ENCODE measurements at places on chromosomes 3 and 15.

- DNase-seq = no peak
Observed at GRCh38 chr15:72486144-72486543, 12.0 kb downstream of the ARIH1 start.

DNA sequence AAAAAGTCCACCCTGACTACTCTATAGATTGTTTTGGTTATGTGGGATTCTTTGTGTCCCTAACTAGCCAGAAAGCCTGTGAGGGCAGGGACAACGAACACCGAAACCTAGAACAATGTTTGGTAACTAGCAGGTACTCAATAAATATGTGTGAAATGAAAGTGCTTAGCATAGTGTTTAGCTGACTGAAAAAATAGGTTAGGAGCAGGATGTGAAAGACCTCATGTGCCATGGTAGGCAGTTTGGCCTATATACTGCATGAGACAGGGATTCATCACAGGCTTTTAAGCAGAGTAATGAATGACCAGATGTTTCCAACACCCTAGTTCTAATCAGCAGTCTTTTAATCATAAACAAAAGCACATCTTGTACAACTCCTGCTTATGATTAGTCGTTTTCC, 64.2 kb downstream of the MYO5A start:
- DNase-seq = no peak

DNA sequence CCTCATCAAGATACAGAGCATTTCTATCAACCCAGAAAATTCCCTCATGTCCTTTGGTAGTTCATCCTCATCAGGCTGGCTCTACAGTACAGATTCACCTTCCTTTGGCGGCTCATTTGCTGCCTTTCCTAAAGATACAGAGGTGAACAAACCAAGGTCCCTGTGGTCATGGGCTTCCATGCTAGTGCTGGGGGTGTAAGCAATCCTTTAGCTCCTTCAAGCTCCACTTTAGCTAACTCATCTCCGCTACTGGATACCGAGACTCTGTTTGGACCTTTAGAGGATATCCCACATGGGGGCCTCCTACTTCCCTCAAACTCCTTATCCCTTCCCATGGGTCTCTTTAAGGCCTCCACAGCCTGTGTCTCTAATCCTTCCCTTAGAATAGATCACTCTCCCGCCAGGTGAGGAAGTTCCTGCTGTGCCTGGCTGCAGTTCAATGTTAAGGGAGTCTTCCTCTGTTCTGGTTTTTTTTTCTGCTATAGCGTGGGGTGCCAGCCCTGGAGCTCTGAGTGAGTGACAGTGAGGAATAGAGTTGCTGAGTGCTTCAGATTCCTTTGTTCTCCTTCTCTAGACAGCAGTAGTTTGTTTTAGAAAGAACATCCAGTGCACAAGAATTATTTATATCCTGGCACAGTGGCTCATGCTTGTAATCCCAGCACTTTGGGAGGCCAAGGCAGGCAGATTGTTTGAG, 30.7 kb downstream of the CLEC3B start:
- DNase-seq = no peak

- peak; percentile 38 for DNase-seq
Observed at GRCh38 chr3:120469440-120469839, 18.6 kb upstream of the FSTL1 start.

- DNase-seq = no peak
Observed at GRCh38 chr15:100106732-100107131, 235.0 kb downstream of the ADAMTS17 start.

GRCh38 chr3:69435274-69436265, 49.7 kb upstream of the FRMD4B start:
- DNase-seq = no peak

- DNase-seq = no peak
Observed at GRCh38 chr15:62781081-62781497, 261.5 kb upstream of the TPM1 start.

DNA sequence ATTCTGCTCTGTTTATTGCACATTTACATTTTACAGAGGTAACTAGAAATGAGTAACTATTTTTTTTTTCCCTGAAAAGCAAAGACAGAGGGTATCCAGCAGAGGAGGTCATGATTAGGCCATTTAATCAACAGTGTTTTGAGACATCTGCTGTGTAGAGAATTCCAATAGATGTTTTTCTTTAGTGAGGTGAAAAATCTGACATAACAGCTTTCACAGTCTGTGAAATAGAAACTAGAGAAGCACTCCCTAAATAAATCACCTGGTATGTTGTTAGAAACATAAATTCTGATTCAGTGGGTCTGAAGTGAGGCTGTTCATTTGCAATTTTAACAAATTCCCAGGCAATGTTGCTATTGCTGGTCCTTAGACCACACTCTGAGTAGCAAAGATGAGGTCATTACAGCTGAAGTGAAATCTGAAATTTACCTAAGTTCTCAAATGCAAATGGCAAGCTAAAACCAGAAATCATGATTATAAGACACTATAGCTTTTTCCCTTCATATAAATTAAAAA, 329.2 kb upstream of the LRRC3B start:
- DNase-seq = no peak

DNA sequence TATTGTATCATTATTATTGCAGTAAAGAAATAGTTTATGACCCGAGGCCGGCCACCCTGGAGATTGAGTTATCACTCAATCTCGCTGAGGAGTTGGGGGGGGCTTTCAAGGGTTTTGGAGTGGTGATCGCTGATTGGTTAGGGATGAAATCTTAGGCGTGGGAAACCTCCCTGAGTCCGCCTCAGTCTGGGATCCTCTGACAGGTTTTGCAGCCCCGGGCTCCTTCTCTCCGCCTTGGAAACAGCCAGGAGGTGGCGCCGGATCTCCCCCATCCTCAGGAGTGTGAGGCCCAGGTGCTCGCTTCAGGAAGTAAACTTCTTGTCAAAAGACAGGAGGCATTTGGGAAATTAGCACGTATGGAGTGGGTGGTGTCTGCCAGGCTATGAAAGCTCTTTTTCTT, 41.1 kb upstream of the SEC61A1 start:
- peak; percentile 23 for DNase-seq

Data from AG08395 (cell line).